ENCODE measurements at places on chromosomes 12 and 14.

DNA sequence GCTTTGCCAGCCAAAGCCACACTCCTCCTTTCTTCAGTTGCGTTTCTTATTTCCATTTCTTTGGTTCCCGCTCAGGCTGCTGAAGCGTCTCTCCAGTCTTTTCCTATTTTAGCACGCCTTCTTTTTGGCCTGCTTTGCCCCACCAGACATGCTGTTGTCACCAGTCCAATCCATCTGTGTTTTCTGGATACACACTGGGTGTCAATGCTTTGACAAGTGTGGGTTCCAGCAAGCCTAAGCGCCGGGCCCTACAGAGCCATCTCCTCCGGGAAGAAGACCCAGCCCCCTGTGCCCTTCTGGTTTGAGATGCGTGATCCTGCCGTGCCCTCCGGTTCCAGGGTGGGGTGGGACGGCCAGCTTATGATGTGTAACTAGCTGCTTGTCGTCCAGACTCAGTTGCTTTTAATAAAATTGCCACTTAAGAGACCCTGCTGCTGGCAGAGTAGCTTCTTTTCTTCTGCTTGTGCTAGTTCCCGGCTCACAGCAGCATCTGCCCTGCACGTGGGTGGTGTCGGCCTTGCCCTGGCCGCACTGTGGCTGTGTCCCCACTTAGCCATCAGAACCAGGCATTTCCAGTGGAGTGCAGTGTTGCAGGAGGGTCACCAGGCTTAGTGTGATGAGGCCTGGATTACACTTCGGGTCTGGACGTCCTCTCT lies 29.7 kb downstream of the EML1 start:
- DNase-seq = no peak

DNA sequence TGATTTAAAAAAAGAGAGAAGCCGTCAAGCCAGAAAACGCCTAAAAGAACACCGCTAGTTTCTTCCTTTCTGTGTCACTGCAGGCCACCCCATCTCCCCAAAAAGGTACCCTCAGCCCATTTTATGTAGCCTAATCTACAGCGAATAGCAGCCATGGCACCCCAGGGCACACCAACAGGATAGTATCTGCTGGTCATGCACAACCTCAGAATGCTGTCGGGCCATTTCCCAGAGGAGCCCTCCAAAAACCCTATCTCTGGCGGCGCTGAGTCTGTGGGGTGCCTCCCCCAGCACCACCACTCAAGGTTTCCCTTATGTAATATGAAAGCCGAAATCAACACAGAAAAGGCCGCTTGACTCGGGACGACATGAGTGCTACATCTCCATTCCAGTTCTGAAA lies 98.9 kb downstream of the BCL11B start:
- no peak for DNase-seq

GRCh38 chr12:6688543-6688998 lies 604 bp downstream of the ZNF384 start:
- DNase-seq = no peak

DNA sequence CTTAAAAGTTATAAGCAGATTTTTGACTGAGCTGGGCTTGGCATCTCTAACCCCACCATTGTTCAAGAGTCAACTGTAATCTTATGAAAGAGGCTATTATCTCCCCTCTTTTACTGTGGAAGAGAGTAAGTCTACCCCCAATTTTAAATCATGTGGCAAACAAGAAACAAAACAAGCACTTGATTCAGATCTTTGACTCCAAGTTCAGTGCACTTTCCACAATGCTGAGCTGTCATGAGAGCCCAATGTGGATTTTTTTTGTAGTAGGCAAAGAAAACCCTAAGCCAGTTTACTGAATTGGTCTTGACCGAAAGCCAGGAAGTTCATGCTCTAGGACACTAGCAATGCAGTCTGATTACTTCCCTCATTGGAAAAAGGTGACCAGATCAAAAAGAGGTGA lies 306.2 kb downstream of the GALC start:
- DNase-seq = no peak

DNA sequence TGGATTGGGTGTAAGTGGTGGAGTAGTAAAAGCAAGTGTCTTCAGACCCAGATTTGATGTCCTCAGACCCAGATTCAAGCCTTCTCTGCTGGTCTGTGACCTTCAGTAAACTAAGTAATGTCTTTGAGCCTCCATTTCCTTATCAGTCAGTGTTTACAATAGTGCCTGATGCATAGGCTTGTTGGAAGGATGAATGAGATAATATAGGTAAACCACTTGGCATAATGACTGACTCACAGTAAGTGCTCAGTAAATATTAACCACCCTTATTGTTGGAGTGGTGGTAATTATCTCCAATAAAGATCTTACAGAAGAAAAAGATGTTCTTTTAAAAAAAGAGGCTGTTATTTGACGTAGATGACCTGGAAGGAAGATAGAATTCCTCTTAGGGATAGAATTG lies 86.2 kb downstream of the IGF1 start:
- DNase-seq = no peak

DNA sequence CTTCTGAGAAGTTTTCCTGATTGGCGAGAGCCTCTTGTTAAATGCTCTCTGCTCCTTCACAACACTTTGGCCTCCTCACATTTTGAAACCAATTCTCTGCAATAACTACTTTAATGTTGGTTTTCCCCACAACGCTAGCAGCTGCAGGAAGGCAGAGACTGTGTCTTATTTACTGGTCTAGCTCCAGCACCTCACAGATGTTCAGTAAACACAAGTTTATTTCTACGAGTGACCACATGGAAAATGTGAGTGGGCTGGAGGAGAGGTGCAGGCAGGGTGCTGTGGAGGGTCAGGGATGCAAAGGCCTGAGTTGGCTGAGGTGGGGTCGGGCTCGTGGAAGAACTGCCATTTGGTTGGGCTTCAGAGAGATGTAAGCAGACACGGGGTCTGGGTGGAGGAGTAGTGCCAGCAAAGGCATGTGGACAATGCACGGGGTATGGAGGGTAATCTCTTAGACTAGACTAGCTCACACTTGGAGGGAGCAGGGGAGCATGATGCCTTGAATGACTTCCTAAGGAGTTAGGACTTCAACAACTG lies 117.4 kb upstream of the RTL1 start:
- DNase-seq = peak; percentile 1

- no peak for DNase-seq
Observed at GRCh38 chr12:44193281-44193680, 357.4 kb downstream of the TMEM117 start.
